Left kidney (tissue), 8 donors: ENCODE measurements at places on chromosomes 5 and 9. TPM values are rescaled to one million over a fixed set of nuclear protein-coding genes. Genes with fewer than 3 reads are reported as not detected.

SLC36A2 gene
- 21.0 TPM for polyA plus RNA-seq

PKD2L2 gene
- 0.48 TPM for polyA plus RNA-seq

OR1N2 gene
- polyA plus RNA-seq, result not detected

LHFPL2 gene
- 56.2 TPM for polyA plus RNA-seq

ZER1 gene
- 31.3 TPM for polyA plus RNA-seq

EGFLAM gene
- 10.6 TPM for polyA plus RNA-seq

GLRA1 gene
- 0.13 TPM for polyA plus RNA-seq

SLC46A2 gene
- polyA plus RNA-seq, result 0.12 TPM

PCDHA8 gene
- 0.17 TPM for polyA plus RNA-seq

OBP2B gene
- polyA plus RNA-seq, result not detected
